ENCODE measurements at places on chromosomes 12 and 14. TPM values are rescaled to one million over a fixed set of nuclear protein-coding genes. Genes with fewer than 3 reads are reported as not detected.

GRCh38 chr12:70330158-70330557, 35.9 kb upstream of the KCNMB4 start:
- no peak for DNase-seq

- DNase-seq = no peak
These were observed 99.5 kb downstream of the NUBPL start for GRCh38 chr14:31660728-31661127.

SARNP gene
- total RNA-seq = 102 TPM

- no peak for DNase-seq
These were observed at the start of gene CTSG for GRCh38 chr14:24576182-24576581. CTSG (minus strand) TSS chr14:24576250; CDS start chr14:24576223, 27 bp downstream.

NXPH4 gene
- total RNA-seq = 0.32 TPM

GRCh38 chr12:100251917-100252316, 15.0 kb downstream of the DEPDC4 start:
- DNase-seq = no peak

DNA sequence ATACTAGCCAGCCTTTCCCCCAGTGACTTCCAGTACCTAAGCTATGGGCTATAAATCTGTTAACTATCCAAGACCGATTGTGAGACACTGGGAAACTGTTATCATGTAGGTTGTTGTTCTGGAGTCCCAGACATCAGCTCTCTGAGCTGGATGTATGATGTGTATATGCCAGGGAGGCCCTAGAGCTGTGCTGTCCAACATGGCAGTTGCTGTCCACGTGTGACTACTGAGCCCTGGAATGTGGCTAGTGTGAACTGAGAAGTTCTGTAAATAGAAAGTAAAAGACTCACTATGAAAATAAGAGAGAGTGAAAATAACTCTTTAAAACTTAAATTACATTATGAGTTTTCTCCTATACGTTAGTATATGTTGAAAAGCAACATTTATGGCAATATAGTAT, 755.8 kb upstream of the FBXO33 start:
- no peak for DNase-seq

OR4M1 gene
- not detected for total RNA-seq

CLEC4E gene
- not detected for total RNA-seq

CDCA4 gene
- total RNA-seq = 56.6 TPM

CRACR2A gene
- total RNA-seq = 39.5 TPM

DNA sequence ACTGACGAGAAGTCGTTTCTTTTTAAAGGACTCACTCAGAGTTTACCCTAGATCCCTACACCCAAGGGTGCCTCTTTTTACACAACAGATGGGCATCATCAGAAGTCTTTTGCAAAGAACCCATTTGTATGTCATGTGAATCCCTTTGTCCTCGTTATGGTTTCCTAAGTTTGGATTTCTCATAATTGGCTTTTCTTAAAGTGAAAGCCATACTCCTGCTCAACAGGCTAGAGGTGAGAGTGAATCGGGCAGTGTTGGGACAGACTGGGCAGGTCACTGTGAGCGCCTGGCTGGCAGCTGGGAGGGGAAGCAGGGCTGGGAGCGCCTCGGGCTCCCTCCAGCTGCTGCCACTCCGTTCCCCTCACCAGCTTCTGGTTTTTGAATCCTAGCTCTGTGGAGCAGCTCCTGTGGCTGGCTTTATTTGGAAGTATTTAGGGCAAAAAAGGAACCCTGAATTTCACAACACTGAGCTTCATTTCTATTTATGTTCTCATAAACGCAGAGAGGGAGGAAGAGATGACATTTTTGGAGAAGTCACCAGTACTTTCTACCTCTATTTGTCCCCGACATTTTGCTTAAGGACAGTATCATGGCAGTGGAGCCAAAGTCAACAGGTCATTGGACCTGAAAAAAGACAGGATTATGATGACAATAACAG, 63.8 kb upstream of the ACTN1 start:
- no peak for DNase-seq

- no peak for DNase-seq
These were observed 223.3 kb downstream of the CCDC91 start for GRCh38 chr12:28413460-28414109.

DNA sequence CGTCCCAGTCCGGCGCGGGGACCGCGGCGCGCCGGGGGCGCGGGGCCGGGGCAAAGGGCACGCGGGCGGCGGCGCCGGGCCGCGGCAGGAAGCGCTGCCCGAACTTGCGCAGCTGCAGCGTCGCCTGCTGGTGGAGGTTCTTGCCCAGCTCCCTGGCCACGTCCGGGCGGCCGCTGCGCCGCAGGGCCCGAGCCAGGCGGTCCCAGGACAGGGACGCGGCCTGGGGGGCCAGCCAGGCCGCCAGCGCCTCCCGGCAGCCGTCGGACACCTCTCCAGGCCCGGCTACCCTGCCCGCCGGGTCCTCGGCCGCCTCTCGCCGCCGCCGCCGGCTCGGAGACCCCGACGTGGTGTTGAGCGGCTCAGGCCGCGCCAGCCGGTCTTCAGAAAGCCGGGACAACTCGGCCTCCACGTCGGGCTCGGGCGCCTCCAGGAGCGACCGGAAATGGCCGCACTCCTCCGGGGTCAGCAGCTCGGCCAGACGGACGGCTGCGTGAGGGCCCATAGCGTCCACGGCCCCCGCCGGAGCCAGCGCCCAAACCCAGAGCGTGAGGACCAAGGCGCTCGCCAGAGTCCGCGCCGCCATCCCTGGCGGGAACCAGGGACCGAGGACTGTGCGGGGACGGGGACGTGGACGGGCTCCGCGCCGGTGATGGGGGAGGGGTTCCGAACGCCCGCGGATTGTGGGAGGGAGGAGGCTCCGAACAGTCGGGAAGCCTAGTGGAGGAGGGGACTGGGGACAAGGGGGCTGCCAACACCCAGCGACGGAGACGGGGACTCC, 34.0 kb downstream of the FIGNL2 start:
- peak; percentile 67 for DNase-seq

- DNase-seq = no peak
These were observed 12.7 kb downstream of the CSRP2 start for GRCh38 chr12:76866151-76866567.

GRCh38 chr12:105351523-105351922, 21.0 kb downstream of the C12orf75 start:
- DNase-seq = no peak

PTCSC3 gene
- total RNA-seq = not detected

ABCC9 gene
- total RNA-seq = not detected

Measured in activated CD4-positive, alpha-beta T cell treated with anti-CD3 and anti-CD28 coated beads, Interleukin-2, amount 10 ng/mL, durations not matched to agents 7 days and 5 days (primary cell).